ENCODE measurements at places on chromosomes 13 and 19.

DNA sequence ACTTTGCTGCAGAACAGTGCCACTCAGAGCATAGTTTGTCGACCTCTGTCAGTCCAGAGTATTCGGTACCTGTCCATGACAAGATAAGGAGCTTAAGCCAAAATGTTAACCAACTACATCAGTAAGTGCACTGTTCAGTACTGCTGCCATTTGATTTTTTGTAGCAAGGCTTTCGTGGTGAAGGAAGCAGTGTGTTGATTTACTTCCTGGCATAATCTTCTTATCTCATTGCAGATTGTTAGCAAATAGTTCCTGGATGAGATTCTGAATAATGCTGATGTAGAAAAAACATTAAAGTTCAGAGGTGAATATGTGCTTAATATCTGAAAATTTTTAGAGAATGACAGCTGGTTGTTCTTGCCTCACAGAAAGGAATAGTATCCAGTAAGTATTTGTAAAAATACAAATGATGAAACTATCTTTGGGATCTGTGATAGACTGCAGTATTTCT, 85.7 kb downstream of the LRRC63 start:
- H3K4me1 ChIP-seq: no peaks in the 10 kb centered on the region
- no peaks in the 10 kb centered on the region for H3K27me3 ChIP-seq
- peak overlapping the region; percentile 19 for H3K27ac ChIP-seq

- H3K4me1 ChIP-seq: peaks cover 31% of the 10 kb centered on the region
- no peaks in the 10 kb centered on the region for H3K36me3 ChIP-seq
- DNase-seq: no peak
- no peaks in the 10 kb centered on the region for H3K27me3 ChIP-seq
- no peak overlapping the region for H3K4me3 ChIP-seq
Measured at GRCh38 chr13:29922896-29923295, 72.5 kb upstream of the UBL3 start.

GRCh38 chr19:53462861-53463260, 4.7 kb upstream of the ZNF813 start:
- no peak for DNase-seq
- H3K4me1 ChIP-seq: peaks cover 6% of the 10 kb centered on the region
- H3K36me3 ChIP-seq: peaks cover 2% of the 10 kb centered on the region
- H3K4me3 ChIP-seq: no peak overlapping the region
- no peak overlapping the region for H3K27ac ChIP-seq

GRCh38 chr13:27826379-27827353, 34.4 kb downstream of the GSX1 start:
- peak; percentile 91 for DNase-seq
- no peaks in the 10 kb centered on the region for H3K4me1 ChIP-seq
- H3K4me3 ChIP-seq: no peak overlapping the region
- peaks cover 23% of the 10 kb centered on the region for H3K27me3 ChIP-seq
- H3K27ac ChIP-seq: no peak overlapping the region

GRCh38 chr13:106602178-106602577, 34.2 kb upstream of the ARGLU1 start:
- H3K27ac ChIP-seq: no peak overlapping the region
- no peaks in the 10 kb centered on the region for H3K4me1 ChIP-seq
- no peak for DNase-seq
- no peak overlapping the region for H3K4me3 ChIP-seq

DNA sequence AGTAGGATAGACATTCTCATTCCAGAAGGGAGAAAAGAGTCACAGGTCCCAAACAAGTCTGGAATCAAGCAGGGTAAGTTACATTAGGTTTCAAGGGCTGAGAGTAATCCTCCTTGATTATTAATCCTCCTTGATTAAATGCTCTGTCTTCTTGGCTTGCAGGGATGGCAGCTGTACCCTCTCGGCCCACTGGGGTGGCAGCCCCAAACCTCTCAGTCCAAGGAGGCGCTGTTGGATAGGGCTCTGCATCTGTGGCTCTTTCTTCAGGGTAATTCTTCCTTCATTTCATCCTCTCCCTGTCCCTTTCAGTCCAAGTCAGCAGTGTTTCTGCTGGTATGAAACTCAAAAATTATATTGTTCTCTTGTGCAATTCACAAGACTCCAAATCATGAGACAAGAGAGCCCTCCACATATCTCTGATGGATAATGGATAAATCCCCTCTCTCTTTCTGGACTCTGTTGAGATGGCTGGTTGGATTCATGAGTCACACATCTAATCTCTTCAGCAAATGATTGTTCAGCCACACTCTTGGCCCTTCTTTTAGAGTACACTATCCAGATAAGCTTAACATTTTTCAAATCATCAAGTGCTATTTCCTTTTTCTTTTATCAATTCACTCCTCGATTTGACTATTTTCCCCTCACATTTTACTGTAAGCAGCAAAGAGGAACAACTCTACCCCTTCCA, 323.7 kb upstream of the HTR2A start:
- no peak overlapping the region for H3K27ac ChIP-seq
- H3K27me3 ChIP-seq: no peaks in the 10 kb centered on the region
- H3K4me3 ChIP-seq: no peak overlapping the region
- H3K36me3 ChIP-seq: no peaks in the 10 kb centered on the region
- DNase-seq: no peak
- no peaks in the 10 kb centered on the region for H3K4me1 ChIP-seq

- no peak overlapping the region for H3K4me3 ChIP-seq
- H3K27me3 ChIP-seq: peaks cover 21% of the 10 kb centered on the region
Measured at GRCh38 chr19:40221858-40222619, 3.9 kb upstream of the TTC9B start.

- DNase-seq: peak; percentile 44
- H3K4me3 ChIP-seq: no peak overlapping the region
Measured at GRCh38 chr19:45782820-45783785, 813 bp upstream of the DMPK start.

DNA sequence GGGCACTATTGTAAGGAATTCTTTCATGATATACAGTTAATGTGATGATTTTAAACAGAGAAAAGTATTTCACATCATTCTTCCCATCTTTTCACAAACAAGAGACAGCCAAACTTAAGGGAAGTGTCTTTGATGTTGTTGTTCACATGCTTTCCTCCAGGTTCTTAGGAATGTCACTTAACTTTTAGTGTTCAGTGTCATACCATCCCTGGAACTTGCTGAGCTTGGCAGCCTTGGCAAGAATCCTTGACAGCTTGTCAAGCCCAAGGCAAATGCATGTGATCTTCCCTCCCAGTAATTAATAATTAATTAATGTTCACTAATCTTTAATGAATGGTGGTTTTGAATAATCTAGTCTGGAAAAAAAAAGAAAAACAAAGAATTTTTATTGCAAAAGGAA, 727.9 kb upstream of the PRR20A start:
- H3K27ac ChIP-seq: no peak overlapping the region
- H3K4me3 ChIP-seq: no peak overlapping the region
- no peaks in the 10 kb centered on the region for H3K36me3 ChIP-seq
- no peaks in the 10 kb centered on the region for H3K4me1 ChIP-seq
- H3K27me3 ChIP-seq: no peaks in the 10 kb centered on the region
- no peak for DNase-seq

DNA sequence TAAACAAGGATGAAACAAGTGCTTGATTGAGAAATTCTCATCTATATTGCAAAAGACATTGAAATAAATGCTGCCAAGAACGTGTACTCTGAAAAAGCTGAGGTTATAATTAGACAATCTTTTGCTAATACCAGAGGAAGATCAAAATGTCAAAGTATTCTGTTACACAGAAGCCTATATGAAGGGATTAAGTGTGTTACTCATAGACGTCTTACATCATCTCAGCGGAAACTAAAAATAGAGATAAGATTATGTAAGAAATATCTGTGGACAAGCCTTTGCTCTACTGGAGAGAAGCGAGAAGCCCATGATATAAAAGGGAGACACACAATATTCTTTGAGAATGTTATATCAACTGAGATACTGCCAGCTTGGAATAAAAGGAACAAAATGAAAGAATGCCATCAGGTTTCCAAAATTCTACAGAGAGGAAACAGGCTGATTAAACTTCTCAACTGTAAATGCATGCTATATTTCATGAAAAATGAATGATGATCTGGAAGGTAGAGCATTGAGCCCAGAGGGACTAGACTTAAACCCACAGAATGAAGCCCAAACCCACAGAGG, 699.0 kb downstream of the GPC5 start:
- peak; percentile 3 for DNase-seq
- no peak overlapping the region for H3K4me3 ChIP-seq
- no peak overlapping the region for H3K27ac ChIP-seq
- no peaks in the 10 kb centered on the region for H3K27me3 ChIP-seq
- H3K4me1 ChIP-seq: no peaks in the 10 kb centered on the region

DNA sequence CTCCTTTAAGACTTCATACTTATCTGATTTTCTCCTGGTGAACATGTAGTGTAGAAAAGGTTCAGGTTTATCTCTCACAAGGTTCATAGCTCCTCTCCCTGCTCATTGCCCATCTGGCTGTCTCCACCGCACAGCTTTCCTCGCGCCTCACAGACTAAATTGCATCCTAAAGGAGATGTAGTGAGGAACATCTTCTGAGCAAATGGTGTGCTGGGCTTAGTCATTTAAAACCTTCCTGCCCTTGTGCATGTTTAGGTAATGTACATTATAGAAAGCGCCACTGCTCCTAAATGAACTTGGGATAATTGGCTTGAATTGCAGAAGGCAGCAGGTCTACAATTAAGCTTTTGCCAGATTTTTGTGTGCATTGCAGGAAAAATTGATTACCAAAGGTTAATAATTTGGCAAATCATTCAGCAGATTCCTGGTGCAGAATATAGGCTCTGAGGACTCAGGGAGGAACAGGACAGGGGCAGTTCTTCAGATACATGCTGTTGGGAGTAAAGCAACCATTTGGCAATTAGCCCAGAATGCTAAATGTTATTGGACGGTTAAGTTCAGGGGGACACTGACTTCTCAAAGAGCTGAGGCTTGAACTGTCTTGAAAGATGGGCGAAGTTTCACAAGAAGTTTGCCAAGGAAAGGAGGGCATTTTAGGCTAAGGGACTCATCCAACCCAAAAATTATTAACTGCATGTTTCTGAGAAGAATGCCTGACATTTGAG, 108.4 kb upstream of the CLDN10 start:
- no peak for DNase-seq
- H3K4me1 ChIP-seq: no peaks in the 10 kb centered on the region
- no peaks in the 10 kb centered on the region for H3K27me3 ChIP-seq
- no peaks in the 10 kb centered on the region for H3K36me3 ChIP-seq
